ENCODE measurements at places on chromosomes 6 and 20.

DNA sequence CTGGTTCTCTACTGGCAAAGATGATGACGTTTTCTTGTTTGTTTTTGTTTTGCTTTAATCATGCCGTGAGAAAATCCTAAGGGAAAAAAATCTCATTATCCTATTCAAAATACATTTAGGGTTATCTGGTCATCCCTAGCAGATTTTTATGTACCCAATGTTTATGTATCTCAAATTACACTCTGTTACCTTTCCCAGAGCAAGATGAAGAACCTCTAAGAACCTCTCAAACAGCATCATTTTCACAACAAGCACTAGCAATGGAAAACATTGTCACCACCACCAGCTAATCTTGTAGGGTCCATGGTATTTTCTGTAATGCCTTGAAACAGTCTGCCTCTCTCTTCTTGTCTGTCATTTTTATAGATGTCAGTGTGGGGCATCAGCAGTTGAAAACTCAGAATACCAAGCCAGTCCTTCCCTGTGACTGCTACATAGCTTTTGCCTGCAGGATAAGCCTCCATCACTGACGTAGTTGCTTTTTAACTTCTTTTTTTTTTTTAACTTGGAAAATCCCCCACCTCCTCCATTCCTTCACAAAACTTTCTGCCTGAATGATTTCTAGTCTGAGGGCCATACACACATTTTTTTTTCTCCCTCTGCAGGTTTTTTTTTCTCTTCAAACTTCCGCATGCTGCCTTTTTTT, 2.4 kb upstream of the SNAP25 start:
- DNase-seq: no peak

GRCh38 chr6:26240157-26241032, 124.6 kb upstream of the BTN3A2 start:
- DNase-seq: peak; percentile 92

DNA sequence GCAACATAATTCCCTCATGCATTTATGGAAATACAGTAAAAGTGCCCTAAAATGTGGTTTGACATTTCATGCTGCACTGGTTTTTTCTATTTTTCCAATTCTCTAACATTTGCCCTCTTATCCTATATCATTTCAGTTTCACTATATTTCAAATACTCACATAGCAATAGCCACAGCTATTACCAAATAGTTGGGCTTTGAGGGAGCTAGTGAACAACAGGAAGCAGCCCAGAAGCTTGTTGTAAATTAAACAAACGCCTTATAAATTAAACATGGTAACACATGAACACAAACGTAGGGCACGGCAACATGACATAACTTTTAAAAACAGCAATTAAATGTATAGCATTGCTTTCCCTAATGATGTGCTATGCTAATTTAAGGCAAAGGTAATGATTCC, 469.0 kb downstream of the CDC5L start:
- no peak for DNase-seq

DNA sequence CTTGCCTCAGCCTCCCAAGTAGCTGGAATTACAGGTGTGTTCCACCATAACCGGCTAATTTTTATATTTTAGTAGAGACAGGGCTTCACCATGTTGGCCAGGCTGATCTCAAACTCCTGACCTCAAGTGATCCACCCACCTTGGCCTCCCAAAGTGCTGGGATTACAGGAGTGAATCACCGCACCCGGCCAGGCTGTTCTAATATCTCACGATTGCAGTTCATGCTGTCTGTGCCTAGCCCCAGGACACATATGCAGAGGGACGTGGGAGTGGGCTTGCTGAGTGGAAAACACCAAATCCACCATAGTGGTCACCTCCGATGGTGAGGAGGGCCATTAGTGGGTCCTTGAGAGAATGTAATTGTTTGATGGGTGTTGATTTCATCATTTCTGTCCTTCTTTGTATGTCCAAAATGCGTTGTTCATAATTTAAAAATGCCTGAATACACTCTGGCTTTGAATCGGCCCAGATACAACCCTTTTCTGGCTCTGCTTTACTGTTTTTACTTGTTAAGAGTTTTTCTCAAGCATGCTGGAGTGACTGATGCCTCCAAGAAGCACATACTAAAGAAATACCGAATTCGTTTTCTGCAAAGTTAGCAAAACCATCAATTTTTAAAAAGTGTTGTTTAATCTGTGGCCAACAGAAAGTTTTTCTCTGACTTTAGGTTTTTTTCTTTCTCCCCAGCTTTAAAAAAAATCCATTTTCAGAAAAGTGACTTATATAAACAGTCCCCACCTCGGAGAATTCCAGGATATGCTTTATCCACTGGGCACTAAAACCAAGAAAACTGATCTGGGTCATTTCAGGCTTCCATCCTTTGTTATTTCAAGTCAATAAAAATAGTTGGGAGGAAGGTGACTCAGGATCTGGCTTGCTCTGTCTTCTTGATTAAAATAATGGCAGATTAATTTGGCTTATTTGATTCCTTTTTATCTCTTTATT, 18.8 kb upstream of the RALGAPA2 start:
- DNase-seq: no peak

- no peak for DNase-seq
Measured at GRCh38 chr20:38363004-38363747, 16.9 kb downstream of the LBP start.
